Activated CD4-positive, alpha-beta T cell treated with anti-CD3 and anti-CD28 coated beads, Interleukin-2, amount 10 ng/mL, durations not matched to agents 7 days and 5 days (primary cell): ENCODE measurements at places on chromosomes 7 and 10. TPM values are rescaled to one million over a fixed set of nuclear protein-coding genes. Genes with fewer than 3 reads are reported as not detected.

Gene UTF1
- total RNA-seq: not detected

GRCh38 chr7:2122651-2123050 lies 110.1 kb downstream of the MAD1L1 start:
- H3K36me3 ChIP-seq: no peaks in the 10 kb centered on the region
- H3K4me1 ChIP-seq: peaks cover 14% of the 10 kb centered on the region

DNA sequence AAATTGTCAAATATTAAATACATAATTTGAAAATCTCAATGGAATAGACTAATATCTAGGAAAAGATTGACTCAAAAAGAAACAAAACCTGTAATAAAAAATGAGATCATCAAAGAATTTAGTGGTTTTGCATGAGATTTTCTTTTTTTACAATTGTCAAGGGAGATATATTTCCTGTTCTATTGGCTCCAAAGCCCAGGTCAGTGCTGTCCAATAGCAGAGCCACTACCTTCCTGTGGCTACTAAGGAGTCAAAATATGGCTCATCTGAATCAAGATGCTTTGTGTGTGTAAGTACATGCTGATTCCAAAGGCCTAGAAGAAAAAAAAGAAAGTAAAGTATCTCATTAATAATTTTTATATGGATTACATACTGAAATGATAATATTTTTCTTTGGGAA lies 191.9 kb downstream of the C7orf25 start:
- no peak for DNase-seq
- no peak overlapping the region for H3K4me3 ChIP-seq
- no peaks in the 10 kb centered on the region for H3K27me3 ChIP-seq
- H3K4me1 ChIP-seq: no peaks in the 10 kb centered on the region
- H3K27ac ChIP-seq: no peak overlapping the region
- no peaks in the 10 kb centered on the region for H3K36me3 ChIP-seq

DNA sequence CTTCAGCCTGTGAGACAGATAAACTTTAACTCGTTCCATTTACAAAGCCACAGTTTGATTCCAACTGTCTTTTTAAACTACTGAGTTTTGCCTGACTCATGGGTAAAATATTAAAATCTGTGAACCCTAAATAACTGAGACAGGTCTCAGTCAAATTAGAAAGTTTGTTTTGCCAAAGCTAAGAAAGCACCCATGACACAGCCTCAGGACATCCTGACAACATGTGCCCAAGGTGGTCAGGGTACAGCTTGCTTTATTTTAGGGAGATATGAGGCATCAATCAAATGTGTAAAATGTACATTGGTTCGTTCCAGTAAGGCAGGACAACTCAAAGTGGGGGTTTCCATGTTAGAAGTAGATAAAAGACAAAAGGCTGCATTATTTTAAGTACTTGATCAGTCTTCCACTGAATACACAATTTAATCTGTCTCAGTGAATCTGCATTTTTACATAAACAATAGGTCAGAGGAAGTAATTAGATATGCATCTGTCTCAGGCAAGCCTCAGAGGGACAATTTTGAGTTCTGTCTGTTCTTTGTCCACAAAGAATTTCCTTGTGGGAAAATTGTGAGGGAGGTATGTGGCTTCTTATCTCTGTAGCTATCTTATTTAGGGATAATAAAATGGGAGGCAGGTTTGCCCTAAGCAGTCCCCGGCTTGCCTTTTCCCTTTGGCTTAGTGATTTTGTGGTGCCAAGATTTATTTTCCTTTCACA lies 11.0 kb upstream of the PIP start:
- H3K27ac ChIP-seq: no peak overlapping the region
- no peaks in the 10 kb centered on the region for H3K36me3 ChIP-seq
- H3K27me3 ChIP-seq: peaks cover 2% of the 10 kb centered on the region
- DNase-seq: no peak
- no peak overlapping the region for H3K4me3 ChIP-seq

Gene DNAJC12
- total RNA-seq: 1.9 TPM

GRCh38 chr10:17756557-17757217 lies 4.7 kb downstream of the TMEM236 start:
- no peaks in the 10 kb centered on the region for H3K36me3 ChIP-seq
- peak overlapping the region; percentile 36 for H3K27ac ChIP-seq
- H3K4me3 ChIP-seq: peak overlapping the region; percentile 12
- H3K4me1 ChIP-seq: peaks cover 5% of the 10 kb centered on the region
- peak; percentile 13 for DNase-seq

Gene UFSP1
- 3.1 TPM for total RNA-seq

Gene CRHR2
- total RNA-seq: not detected
